Pons (tissue), 1 donor: ENCODE measurements at places on chromosomes 2 and 18.

- DNase-seq = no peak
Observed at GRCh38 chr2:20766798-20767644, 55.9 kb downstream of the LDAH start.

DNA sequence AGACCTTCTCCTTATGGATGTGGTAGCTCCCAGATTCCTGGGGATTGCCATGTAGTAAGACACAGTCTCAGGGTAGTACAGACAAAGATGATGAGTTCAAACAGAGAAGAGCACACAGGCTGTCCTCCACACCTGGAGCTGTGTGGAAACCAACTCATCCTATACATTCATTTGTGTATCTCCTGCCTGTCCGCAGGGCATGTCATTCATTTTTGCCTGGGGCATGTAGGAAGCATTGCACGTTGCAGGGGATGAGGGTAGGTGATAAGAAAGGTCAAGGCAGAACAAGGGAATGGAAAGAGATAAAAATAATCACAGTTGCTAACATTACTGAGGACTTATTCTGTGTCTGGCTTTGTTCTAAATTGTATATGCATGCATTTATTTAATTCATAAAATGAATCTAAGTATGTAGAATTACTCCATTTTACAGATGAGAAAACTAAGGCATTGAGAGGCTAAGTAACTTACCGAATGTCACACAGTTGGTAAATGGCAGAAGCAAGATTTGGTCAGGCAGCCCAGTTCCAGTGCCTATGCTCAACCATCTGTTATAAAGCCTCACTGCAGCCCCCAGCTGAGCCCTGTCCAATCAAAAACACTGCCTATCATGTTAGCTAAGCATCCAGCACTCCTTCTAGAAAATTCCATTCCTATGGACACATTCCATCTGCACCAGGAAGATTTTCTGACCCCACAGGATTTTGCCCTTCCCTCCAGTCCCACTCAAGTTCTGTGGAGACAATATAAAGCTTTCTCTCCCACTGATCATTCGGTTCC lies 81.0 kb downstream of the SUMO1 start:
- no peak for DNase-seq

DNA sequence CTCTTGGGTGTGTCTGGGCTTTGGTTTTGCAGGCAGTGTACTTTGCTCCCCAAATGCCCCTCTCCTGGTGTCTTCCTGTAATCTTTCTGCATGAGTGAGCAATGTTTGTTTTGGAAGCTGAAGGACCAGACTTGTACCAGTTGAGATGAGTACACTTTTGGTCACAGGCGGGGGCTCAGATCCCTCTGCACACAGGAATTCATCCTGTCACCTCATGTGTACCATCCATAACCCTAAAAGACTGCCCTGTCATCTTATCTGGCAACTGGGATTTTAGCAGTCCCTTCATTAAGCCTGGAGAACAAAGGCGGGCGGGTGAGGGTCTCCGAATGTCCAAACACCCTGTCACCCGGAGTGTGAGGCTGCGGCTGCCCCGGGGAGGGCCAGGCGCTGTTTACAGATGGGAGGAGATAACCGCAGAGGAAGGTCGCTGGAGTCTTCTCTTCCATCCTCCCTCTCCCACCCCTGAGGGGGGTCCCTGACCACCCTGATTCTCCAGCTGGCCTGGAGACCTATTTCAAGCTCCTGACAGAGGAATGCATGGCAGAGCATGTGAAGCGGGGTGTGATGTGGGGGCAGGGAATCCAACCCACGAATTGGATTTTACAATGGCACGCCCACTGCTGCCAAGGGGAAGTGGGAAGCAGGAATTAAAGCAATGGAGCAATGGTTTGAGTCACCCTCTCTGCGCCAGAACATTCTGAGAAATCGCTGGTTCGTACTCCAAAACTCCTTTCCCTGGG lies 158.2 kb upstream of the MYCN start:
- no peak for DNase-seq

DNA sequence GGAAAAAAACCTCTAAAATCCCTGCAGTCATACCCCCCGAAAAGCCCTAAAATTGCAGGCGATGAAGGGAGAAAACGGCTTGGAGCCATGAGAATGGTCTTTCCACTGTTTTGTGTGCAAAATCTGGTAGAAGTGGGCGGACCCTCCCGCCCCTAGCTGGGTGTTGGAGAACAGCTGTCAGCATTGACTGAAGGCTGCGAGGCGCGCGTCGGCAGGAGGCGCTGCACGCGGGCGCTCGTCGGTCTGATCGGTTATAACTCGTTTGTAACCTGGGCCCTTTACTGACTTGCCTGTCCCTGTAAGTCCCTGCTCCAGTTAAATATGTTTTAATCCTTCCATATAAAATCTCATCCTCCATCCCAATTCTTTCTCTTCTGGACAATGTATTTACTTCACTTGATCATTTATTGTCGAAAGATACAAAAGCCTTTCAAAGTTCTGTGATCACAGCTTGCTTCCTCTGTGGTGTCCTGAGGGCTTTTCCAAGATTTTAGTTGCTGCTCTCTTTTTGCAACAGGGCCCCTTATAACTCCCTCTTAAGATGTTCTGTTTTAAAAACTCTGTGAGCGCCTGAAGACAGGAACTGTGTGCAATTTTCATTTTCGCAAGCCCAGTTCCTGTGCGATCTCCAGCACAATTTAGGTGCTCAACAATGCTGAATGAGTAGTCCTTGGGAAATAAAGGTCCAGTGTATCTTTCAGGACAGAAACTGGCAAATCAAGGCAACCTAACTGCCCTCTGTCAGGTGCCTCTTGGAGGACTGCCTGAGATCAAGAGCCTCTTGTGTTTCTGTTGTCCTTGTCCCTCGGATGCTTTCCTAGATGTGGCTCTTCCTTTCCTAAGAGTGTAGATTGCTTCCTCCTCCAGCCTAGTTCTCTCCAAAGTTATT lies 918 bp upstream of the HNRNPLL start:
- peak; percentile 88 for DNase-seq

GRCh38 chr2:62014102-62014501 lies 108.6 kb downstream of the COMMD1 start:
- peak; percentile 87 for DNase-seq

DNA sequence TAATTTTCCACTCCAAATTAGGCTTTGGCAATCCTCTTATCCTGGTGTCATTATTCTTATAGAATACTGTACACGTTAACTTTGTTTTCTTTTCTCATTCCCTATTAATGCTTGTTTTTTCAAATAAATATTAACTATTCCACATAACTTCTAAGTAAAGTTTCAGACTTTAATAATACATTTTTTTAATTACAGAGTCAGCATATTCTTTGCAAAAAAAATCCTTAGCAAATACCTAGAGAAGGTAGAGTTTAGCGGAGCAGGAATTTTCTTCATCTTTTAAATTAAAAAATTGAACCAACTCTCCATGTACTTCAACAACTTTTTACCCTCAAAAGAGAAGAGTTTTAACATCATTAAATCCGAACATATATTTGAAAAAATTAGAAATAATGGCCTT lies 45.2 kb downstream of the RPRM start:
- no peak for DNase-seq

DNA sequence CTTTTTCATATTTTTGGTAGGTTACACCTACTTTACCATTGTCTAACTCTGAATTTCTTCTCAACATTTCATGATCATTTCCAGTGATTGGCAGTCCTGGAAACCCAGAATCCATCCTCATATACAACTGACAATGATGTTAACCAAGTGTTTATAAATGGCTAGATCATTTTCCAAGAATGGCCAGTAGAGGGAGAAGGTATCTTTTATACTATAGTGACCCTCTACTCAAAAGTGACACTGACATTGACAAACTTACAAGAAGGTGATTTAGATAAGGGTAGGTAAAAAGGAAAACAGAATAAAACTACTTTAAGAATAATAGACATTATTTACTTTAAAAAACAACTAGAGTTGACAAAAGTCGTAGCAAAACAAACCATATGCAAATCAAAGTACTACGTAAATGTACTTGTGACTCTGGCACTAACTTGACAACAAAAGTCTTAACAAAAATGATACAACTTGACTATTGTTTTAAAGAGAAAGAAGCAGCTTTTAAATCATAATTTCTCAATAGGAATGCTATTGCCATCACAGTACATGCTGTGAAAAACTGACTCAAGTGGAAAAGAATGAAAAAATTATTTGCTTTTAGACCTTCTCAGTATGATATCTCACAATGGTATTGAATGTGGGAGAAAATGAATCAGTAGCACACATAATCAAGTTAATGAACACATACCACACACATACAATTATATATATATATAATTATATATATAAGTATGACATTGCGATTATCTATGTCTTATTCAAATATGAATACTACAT lies 76.6 kb upstream of the GRB14 start:
- peak; percentile 21 for DNase-seq

DNA sequence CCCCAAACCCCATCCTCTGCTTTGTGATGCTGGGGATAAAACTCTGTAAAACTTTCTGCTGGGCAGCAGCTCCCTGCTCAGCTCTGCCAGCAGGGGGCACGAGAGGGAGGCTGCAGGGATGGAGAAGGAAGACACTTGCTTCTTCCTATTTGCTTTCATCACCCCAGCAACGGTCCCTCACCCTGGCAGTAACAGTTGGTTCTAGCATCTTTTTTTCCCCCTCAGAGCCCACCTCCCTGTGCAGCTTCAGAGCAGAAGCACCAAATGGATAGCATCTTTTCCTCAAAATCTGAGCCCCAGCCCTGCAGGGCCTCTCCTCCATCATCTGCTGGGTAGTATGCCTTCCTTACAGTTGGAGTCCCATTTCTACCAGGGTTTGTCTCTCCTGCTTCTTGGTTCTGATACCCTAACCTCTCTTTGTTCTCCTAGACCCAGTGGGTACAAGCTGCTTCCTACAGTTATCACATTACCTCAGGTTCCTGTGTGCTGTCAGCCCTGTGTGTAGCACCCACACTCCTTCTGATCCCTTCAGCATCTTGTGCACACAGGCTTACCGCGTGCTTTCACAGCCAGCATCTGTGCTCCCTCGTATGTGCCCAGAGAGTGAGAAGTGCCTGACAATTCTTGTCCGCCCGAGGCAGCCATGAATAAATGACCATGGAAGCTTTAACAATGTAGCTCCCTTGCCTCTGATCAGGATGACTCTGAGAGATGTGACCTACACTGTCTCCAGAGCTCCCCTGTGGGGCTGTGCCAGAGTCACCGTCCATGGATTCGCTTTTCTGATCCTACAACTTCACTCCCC lies 14.5 kb downstream of the CKAP2L start:
- peak; percentile 71 for DNase-seq

GRCh38 chr18:8881103-8881502 lies 175.7 kb downstream of the MTCL1 start:
- no peak for DNase-seq
